ENCODE measurements at places on chromosomes 2 and 18.

DNA sequence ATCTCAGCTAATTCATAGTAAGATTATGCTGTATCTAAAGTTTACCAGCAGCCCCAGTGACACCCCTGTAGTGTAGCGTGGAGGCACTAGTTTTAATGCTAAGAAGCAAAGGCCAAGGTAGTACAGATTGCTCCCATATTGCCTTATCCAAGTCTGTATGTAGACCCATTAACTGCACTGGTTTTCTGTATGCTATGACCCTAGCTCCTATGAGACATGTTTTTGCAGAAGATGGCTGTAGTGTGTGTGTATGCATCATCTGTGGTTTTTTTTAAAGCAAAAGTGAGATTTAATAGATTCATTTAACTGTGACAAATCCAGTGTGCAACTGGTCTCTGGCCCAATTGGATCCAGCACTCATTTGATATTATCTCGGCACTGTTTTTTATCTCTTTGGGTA lies 86.5 kb downstream of the HAUS1 start:
- no peak for DNase-seq

- no peak for DNase-seq
Observed at GRCh38 chr18:13328213-13328612, 109.7 kb downstream of the LDLRAD4 start.

GRCh38 chr2:218341381-218341780 lies 15.3 kb upstream of the CATIP start:
- DNase-seq, result no peak

DNA sequence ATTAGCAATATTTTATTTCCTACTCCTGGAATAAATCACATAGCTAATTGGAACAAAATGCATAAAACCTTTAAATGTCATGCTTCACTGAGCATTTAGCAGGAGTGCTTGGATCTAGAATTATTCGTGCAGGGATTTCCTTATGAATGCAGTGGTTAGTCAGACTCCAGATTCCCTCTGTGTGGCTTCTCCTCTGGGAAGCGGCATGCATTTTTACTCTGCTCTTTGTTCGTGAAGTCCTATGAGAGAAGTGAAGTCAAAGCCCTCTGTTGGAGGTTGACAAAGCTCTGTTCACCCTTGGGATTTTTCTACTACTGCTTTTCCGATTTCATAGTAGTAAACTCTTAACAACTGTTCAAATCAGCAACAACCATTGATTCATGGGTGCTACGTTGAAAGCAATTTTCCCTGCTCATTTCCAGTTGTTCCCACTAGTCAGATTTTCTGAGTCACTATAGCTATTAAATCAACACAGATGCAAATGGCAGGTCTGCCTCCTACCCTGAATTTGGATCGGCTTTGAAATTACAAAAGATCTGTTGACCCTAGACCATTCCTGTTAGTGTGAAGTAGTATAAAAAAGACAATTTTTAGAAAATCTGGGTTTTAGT lies 461.7 kb downstream of the STK39 start:
- DNase-seq, result no peak

DNA sequence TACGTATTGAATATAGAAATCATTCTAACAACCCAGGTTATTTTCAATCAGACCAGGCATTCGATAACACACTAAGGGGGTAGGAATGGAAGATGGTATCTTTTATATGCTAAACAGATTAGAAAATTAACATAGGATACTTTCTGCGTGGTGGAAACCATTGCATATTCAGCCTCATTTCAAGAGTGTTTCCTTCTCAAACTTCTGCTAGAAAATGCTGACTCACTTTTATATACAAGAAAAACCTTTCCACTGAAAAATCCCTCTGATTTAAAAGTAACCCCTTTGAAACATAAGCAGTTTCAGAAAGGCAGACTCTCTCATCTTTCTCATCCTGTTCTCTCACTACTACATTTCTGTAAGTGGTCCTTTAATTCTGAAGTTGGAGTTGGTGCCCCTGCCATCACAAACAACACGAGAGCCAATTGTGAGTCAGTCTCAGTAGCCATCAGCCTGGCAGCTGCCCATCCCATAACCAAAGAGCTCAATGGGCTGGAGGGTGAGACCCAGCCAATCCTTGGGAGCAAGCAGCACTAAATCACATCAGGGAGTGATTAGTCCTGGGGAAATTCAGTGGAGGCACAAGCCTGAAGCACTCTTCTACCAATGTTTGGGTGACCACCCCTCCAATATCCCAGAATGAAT lies 343.1 kb downstream of the CELF4 start:
- DNase-seq, result no peak

Data from stimulated activated CD8-positive, alpha-beta memory T cell treated with anti-CD3 and anti-CD28 coated beads, Interleukin-4, amount 100 ng/mL, for 1 hour (primary cell).